GM23248 (cell line): ENCODE measurements at places on chromosomes 5 and 9. TPM values are rescaled to one million over a fixed set of nuclear protein-coding genes. Genes with fewer than 3 reads are reported as not detected.
A peak's percentile ranks its signal among the peaks of the same experiment; 100 is the strongest.

Gene ECSCR
- total RNA-seq, result not detected in 2 replicates

Gene AGXT2
- not detected in 2 replicates for total RNA-seq

Gene FBXO4
- total RNA-seq, result 12.1 and 16.9 TPM in 2 replicates

Gene BTNL3
- not detected in 2 replicates for total RNA-seq

Gene OLFM1
- total RNA-seq, result 17.0 and 18.6 TPM in 2 replicates

Gene POU5F2
- total RNA-seq, result 0.32 and 0.76 TPM in 2 replicates

Gene BARHL1
- not detected in 2 replicates for total RNA-seq

Gene CD72
- 3.9 TPM in 1 of 2 replicates, not detected in the other for total RNA-seq

Gene SPINK4
- total RNA-seq, result not detected in 2 replicates

Gene CDH10
- total RNA-seq, result 1.6 and 5.7 TPM in 2 replicates

Gene RNF180
- total RNA-seq, result 0.32 TPM in 1 of 2 replicates, not detected in the other

Gene IL13
- not detected in 2 replicates for total RNA-seq

Gene OR1Q1
- not detected in 2 replicates for total RNA-seq

Gene NAIP
- 3.4 and 6.3 TPM in 2 replicates for total RNA-seq

Gene TEX48
- not detected in 2 replicates for total RNA-seq

GRCh38 chr9:137453643-137454081, 5.5 kb downstream of the NSMF start:
- peak; percentile 81 for DNase-seq

GRCh38 chr5:114362197-114362976, 517 bp downstream of the KCNN2 start:
- DNase-seq, result peak; percentile 4

- DNase-seq, result no peak
These were observed 11.9 kb upstream of the ZNF622 start for GRCh38 chr5:16477541-16477940.

- no peak for DNase-seq
These were observed 53.1 kb upstream of the IER5L start for GRCh38 chr9:129231022-129231739.

DNA sequence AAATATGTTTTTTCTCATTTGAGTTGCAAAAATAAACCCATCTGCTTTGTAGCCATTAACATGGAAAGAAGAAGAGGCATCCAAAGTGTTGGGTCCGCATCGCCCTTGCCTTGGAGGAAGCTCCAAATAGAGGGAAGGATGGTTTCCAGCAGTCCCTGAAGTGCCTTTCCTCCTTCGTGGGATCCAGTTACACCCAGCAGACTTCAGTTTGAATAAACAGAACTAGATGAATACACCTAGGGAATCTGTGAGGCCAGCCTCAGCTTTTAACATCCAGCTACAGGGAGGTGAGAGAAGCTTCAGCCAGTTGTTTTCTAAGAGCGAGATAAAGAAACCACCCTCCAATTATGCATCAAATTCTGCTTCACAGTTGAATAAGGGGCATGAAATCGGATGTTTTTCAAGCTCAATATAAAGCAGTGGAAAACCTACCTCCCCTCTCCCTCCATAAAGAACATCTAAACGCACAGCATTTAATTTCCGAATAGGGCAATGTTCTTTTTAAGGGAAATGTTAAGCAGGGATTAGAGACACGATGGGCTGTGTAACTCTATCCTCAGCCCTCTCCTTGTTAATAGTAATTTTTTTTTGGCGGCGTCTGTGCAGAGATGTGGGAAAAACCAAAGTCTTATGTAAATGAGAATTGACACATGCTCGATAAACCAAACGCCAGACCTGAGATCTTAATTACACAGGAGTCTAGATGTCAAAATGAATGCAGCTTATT, 264.7 kb downstream of the SLIT3 start:
- no peak for DNase-seq

DNA sequence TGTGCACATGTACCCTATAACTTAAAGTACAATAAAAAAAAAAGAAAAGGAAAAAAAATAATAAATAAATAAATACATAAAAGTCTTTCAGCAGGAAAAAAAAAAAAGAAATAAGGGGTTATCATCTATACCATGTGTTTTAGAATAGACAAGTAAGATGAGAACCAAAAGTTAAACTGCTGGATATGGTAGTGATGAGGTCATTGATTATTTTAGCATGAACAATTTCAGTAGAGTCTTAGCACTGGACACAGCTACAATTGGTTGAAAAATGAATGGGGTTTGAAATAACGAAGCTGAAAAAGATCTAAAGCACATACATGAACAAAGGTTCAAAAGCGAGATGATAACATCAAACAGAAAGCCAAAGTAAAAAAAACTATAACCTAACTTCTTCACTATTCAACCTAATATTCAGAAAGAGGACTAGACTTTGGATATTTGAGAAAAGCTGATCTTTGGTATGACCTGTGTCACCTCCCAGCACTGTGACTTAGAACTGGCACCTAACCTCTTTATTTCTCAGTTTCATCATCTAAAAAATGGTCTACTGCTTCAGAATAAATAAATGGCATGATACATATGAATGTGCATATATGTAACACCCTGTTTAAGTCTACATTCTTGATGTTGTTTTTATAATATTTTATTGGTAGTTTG, 133.3 kb downstream of the RAB3C start:
- no peak for DNase-seq

DNA sequence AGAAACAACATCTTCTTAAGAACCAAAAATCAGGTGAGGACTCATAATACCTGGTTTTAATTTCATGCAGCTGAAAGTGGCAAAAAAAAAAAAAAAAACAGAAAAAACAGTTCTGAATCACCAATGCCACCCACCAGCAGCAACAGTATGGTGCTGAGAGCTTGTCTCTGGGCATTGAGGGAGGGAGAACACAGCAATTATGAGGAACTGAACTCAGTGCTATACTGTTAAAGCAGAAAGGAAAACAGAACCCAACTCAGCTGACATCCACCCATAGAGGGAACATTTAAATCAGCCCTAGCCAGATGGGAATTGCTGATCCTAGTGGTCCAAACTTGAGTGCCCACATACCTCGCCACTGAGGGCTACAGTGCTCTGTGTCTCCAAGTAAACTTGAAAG, 657.9 kb downstream of the ACTL7B start:
- no peak for DNase-seq

DNA sequence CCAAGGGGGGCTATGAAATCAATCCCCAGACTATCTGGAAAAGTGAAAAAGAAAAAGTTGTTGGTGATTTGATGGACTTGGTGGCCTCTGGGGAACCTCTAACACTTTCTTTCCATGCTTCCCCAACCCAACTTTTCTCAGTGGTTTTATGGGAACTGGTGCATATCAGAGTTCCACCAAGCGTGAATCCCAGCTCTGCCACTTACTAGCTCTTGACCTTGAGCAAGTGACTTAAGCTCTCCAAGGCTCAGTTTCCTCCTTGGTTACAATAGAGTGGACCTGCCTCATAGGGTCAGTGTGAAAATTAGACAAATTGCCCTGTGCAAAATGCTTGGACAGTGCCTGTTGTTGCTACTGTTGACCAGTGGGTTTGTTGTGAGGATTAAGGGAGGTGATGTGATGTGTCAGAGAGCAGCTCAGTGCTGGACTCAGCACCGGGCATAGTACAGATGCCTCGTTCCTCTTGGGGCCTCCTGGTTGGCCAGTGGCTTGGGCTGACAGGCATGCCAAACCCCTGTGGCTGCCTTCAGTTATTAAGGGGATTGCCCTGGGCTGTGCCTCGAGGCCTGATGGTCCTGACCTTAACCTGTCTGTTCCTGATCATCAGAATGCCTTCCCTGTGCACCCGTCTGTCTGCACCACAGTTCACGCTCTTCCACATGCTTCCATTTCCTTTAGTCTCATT, 49.3 kb downstream of the COL15A1 start:
- DNase-seq, result no peak

- peak; percentile 97 for DNase-seq
These were observed 133.4 kb downstream of the SLC12A2 start for GRCh38 chr5:128216860-128217531.

GRCh38 chr9:94853887-94854286, 127.4 kb downstream of the AOPEP start:
- no peak for DNase-seq

- peak; percentile 35 for DNase-seq
These were observed 141.1 kb upstream of the RAD23B start for GRCh38 chr9:107141967-107142366.

GRCh38 chr5:83914662-83915418, 194.2 kb upstream of the HAPLN1 start:
- DNase-seq, result no peak

DNA sequence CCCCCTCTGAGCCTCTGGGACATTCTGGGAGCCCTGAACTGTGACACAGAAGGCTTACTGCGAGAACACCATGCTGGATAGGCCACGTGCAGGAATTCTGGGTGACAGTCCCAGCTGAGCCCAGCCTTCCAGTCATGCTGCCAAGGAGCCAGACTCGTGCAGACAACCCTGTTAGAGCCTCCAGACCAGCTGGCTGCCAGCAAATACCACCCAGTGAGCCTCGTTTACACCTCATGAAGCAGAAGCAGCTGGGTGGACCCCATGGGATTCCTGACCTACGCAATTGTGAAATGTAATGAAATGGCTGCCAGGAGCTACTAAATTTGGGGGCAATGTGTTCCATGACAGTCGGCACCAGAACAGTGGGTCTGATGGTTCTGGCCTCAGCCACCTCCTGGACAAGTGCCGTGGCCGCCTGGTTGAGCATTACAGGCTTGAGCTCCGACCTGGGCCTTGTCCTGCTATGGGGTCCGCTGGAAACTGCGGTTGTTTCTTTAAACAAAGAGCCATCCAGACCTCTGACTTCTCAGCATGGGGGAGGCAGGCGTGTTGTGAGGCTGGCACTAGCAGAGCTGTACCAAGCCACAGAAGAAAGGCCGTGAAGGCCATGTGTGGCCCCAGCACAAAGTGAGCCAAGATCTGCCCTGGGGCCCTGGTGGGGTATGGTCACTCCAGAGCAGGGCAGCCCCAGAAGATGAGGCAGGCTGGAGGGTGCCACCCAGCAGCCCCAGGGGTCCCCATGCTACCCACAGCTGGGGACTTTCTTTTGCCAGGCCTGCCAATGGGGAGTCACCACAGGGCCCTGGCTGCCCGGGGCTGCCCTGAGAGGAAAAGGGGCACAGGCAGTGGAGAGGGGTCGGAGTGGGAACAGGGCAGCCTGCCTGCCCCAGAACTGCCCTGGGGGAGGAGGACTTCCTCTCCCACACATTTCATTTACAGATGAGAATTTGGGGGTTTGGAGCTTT, 19.3 kb upstream of the RXRA start:
- DNase-seq, result no peak

DNA sequence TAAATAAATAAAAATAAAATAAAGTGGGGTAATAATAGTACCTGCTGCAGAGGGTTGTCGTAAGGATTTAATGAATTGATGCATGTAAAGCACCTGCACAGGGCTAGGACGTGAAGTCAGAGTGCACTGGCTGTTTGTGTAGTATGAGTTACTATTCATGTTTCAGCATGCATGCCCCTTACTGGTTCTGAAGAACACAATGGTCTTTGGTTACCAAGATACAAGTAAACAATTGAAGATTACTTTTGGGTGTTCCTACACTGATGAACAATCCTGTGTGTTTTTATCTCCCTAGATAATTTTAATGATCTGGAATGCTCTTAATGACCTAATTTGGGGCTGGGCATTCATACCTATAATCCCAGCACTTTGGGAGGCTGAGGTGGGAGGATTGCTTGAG, 23.2 kb upstream of the PRRC2B start:
- DNase-seq, result no peak

- no peak for DNase-seq
These were observed 8.5 kb upstream of the ACSL6 start for GRCh38 chr5:132019857-132020555.

- DNase-seq, result no peak
These were observed 50.3 kb downstream of the NSD1 start for GRCh38 chr5:177183766-177184360.

GRCh38 chr5:176902911-176903664, 3.9 kb upstream of the HK3 start:
- DNase-seq, result no peak

DNA sequence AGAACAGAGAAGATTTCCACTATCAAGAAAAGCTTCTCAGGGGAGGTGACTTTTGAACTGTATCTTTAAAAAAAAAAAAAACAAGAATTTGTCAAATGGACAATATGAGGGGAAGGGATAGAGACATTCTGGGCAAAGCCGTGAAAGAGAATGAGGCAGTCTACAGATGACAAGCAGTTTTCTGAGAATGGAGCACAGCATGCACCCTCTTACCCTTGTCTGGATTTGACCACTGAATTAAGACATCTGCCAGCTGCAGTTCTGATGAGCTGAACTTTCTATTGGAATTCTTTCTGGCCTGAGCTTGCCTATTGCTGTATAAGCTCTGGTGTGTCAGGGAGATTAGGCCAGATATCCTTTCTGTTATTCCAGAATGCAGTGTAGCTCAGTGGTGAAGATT, 10.3 kb upstream of the RANBP3L start:
- no peak for DNase-seq

- peak; percentile 33 for DNase-seq
These were observed 216.1 kb downstream of the ACTL7B start for GRCh38 chr9:108639696-108640095.

DNA sequence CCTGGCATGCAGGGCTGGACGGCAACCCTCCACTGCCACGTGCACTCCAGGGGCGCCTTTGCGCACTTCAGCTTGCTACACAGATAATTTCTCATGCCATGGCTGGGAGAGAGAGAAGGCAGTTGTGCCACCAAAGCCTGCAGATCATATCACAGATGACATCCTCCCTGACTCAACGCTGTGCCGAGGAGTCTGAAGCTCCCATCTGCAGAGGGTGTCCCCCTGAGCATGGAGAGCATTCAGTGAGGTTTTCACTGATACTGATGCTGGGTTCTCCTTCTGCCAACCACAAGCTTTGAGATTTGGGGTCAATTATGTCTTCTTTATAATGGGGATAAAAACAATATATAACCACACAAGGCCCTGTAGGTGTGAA, 607.4 kb upstream of the ADAMTS16 start:
- DNase-seq, result no peak
